ENCODE measurements at places on chromosomes 5 and 9.

- ATAC-seq = no peak
These were observed 108.2 kb downstream of the ST8SIA4 start for GRCh38 chr5:100794844-100795243.

- ATAC-seq = no peak
These were observed 90.1 kb downstream of the ARHGAP26 start for GRCh38 chr5:142860270-142860669.

- no peak for ATAC-seq
These were observed 652.6 kb upstream of the WWC1 start for GRCh38 chr5:167638816-167639215.

- ATAC-seq = no peak
These were observed 83.1 kb downstream of the MSX2 start for GRCh38 chr5:174807471-174807870.

GRCh38 chr5:172168311-172168710, 19.7 kb downstream of the STK10 start:
- no peak for ATAC-seq

DNA sequence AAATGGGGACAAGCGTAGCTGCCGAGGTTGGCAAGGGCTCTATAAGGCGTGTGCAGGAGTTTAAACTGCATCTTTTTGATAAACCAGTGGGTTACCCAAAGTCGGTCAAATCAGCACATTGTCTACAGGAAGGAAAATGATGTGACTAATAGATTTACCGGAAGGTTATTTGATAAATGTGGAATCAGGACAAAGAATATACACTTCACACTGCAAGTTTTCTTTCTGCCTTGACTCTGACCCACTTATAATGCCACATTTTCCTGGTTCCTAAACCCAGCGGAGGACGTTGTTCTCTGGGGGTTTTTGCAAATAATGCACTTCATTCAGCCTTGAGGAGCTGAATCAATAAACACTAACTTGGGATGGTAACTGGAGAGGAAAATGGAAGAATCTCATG, 76.8 kb downstream of the TTLL11 start:
- no peak for ATAC-seq

DNA sequence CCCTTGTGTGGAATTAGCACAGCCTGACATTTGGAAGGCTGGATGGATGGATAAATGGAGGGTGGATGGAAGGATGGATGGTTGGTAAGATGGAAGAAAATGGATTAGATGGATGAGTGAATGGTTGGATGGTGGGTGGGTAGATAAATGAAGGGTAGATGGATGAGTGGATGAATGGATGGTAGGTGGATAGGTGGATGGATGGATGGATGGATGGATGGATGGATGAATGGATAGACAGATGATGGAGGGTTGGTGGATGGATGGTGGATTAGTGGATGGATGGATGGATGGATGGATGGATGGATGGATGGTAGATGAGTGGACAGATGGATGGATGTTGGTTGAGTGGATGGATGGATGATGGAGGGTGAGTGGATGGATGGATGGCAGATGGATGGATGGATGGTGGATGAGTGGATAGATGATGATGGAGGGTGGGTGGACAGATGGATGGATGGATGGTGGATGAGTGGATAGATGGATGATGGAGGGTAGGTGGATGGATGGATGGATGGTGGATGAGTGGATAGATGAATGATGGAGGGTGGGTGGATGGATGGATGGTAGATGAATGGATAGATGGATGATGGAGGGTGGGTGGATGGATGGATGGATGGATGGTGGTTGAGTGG, 175.6 kb upstream of the PPP1R26 start:
- no peak for ATAC-seq

- ATAC-seq = peak; percentile 19
These were observed 6.6 kb upstream of the NFIB start for GRCh38 chr9:14320271-14321181.

DNA sequence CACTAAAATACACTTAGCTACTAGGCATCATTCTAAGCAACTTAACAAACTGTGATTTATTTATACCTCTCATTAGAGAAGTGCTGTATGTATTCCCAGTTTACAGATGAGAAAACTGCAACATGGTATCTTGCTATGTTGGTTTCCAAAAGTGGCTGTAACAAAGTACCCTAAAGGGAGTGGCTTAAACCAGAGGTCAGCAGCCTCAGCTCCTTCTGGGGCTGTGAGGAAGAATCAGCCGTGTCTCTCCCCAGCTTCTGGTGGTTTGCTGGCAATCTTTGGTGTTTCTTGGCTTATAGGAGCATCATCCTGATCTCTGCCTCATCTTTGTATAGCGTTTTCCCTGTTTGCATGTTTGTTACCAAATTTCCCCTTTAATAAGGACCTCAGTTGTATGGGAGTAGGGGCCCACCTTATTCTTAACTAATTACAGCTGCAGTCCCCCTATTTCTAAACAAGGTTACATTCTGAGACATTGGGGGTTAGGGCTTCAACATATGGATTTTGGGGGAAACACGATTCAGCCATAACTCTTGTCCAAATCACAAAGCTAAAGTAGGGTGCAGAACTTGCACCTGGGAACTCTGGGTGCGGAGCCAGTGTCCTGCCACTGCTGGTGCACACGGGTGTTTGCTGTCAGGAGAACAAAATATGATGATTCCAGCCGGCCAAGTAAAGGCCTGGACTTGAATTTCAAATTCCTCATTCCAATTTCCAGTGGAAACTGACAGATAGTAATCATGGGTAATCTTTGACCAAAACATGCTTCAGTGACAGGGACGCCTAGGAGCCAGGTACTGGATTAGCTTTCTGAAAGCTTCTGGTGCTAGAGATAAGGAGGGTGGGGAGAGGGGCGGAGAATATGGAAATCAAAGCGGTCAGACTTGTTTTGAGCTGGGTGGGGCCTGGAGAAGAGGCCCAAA, 43.3 kb downstream of the RAI14 start:
- no peak for ATAC-seq

DNA sequence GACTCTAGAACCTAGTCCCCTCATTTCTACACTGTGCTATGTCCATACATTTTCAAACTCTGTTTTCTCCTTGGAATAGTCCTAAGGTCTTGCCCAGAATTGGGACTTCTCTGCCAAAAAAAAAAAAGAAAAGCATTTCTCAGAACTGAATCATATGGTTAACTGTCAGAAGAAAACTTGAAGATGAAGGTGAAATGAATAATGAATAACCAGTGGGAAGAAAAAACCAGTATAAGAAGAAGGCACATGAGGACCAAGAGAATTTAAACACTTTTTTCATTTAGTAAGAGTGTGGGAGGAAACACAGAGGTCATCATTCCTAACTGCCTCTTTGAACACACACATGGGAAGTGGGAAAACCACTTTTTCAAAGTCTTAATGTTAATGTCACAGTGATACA, 197.7 kb downstream of the PRELID2 start:
- no peak for ATAC-seq

DNA sequence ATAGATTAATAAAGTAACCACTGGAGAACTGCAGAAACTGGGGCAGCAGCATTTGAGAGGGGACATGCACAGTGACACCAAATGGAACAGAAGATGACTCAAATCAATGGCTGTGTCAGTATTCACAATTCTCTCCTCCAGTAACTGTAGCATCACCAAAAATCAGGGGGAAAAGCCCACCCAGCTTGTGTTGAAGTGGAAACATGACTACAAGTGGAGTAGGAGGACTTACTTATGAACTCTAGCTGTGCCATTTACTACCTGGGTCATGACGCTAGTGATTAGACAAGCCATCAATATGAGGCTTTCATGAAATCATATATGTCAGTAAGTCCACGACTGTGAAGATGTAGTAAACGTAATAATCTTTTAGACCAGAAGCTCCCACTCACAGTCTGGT, 199.8 kb upstream of the PTGER4 start:
- peak; percentile 70 for ATAC-seq

GRCh38 chr5:141319699-141320098, 885 bp downstream of the TAF7 start:
- ATAC-seq = no peak

DNA sequence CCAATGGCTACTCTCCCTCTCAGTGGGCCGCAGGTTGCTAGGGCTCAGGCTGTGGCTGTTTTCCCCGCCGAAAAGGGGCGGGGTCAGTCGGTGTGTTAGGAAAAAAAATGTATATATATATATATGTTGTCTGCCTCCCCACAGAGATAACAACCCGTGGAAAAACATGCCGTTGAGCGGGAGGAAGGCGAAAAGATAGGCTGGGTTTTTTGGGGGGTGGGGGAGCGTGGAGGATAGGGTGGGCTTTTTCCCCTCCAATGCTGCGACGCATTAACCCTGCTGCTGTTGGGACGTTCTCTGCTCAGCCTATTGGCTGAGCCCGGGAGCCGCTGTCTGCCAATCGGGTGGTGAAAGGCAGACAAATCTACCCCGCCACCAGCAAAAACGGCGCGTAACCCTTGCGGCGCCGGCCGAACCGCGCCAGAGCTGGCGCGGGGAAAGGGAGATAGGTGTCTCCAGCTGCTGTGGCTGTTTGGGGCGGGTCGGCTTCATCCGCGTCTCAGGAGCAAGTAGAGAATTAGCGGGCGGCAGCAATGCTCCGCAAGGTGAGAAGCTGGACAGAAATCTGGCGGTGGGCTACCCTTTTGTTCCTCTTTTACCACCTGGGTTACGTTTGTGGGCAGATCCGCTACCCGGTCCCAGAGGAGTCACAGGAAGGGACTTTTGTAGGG, at the start of gene PCDHGC4:
TSS of gene PCDHGC4 (plus strand) at position 390 of the 671 bp plus-strand sequence. CDS start at position 534, 144 bp downstream.
- ATAC-seq = no peak

- peak; percentile 98 for ATAC-seq
These were observed 978 bp downstream of the CFAP157 start for GRCh38 chr9:127707766-127708165.

DNA sequence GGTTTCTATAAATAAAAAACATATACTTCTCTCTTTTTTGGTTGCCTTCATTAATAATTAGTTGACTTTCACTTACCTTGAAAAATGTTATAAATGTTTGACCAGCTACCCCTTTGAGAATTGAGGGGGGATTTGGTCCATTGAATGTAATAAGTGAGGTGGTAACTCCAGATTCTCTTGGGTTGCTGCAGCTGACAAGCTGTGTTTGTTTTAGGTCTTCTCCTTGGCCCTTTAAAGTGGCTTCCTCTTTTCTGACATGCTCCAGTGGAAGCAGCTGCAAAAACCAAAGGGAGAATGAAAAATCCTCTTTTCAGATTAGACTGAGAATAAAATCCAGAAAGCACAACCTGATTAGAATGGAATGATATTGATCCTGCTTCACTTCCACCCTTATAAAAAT, 410.5 kb downstream of the TMEM38B start:
- no peak for ATAC-seq

- ATAC-seq = no peak
These were observed 4.6 kb upstream of the DUSP1 start for GRCh38 chr5:172775326-172776234.

DNA sequence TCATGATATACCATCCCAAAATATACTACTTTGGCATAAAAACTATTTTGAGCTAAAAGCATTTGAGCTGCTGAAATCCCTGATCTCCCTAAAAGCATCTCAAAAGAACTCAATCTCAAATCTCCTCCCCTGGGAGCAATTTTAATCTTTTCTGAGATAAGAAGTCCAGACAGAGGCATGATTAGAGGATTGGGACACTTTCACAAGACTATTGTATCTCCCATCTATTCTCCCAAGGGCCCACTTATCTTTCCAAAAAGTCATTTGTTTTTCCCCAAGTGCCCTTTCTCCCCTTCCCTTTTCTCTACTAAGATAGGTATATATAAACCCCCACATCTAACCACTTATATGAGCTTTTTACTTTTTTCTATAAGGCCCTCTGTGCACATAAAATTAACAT, 79.7 kb downstream of the ALDH7A1 start:
- ATAC-seq = no peak

GRCh38 chr9:134593286-134594077, 48.1 kb upstream of the COL5A1 start:
- no peak for ATAC-seq

DNA sequence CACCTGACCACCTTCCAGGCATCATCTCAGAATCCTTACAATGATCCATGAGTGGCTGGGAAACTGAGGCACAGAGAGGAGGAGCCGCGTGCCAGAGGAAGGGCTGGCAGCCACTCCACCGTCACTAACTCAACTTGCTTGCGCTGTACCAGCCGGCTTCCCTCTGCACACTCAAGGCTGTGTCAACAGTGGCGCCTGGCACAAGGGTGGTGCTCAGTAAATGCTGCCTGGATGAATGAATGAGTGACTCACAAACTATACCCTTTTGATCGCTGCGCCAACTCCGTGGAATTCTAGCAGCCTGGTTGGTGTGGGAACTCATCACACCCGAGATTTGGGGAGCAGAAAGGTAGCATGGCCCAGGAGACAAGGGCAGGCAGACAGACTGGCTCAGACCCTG, 21.9 kb downstream of the PRRX2 start:
- no peak for ATAC-seq

DNA sequence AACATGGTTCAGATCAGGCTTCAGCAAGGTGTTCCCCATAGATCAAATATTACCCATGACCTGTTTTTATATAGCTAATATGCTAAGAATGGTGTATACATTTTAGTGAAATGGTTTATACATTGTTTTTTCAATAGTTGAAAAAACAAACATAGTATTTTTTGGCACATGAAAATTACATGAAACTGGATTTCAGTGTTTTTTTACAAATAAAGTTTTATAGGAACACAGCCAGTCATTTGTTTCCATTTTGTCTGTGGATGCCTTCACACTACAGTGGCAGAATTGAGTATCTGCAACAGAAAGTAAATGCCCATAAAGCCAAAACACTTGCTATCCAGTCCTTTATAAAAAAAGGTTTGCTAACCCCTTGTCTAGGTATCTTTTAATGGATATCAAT, 134.5 kb upstream of the TNFAIP8 start:
- ATAC-seq = no peak

GRCh38 chr9:3508078-3508431, 17.7 kb downstream of the RFX3 start:
- peak; percentile 39 for ATAC-seq

GRCh38 chr5:174732036-174733020, 7.9 kb downstream of the MSX2 start:
- no peak for ATAC-seq
